ENCODE measurements at places on chromosomes 3 and 15. TPM values are rescaled to one million over a fixed set of nuclear protein-coding genes. Genes with fewer than 3 reads are reported as not detected.

ST6GAL1 gene
- 3.9 TPM for total RNA-seq

CFAP92 gene
- not detected for total RNA-seq

IDH3A gene
- total RNA-seq, result 63.4 TPM

IL12A gene
- 1.4 TPM for total RNA-seq

KLHL40 gene
- not detected for total RNA-seq

SCN10A gene
- total RNA-seq, result not detected

FAM81A gene
- total RNA-seq, result 10.1 TPM

THSD4 gene
- 25.8 TPM for total RNA-seq

APBA2 gene
- 17.3 TPM for total RNA-seq

BCHE gene
- 1.1 TPM for total RNA-seq

SEMA5B gene
- total RNA-seq, result 0.31 TPM

COLQ gene
- total RNA-seq, result 0.25 TPM

PDE8A gene
- 25.2 TPM for total RNA-seq

TM4SF18 gene
- total RNA-seq, result 29.7 TPM

PCSK6 gene
- 12.4 TPM for total RNA-seq

DNAJC19 gene
- total RNA-seq, result 22.1 TPM

GMNC gene
- not detected for total RNA-seq

CHSY1 gene
- total RNA-seq, result 21.5 TPM

TMEM266 gene
- total RNA-seq, result 0.23 TPM

COL6A5 gene
- total RNA-seq, result not detected

CCDC39 gene
- total RNA-seq, result not detected

PRR20G gene
- total RNA-seq, result 2.8 TPM

TGM5 gene
- not detected for total RNA-seq

EEFSEC gene
- 8.8 TPM for total RNA-seq
